ENCODE measurements at places on chromosomes 12 and 14.

DNA sequence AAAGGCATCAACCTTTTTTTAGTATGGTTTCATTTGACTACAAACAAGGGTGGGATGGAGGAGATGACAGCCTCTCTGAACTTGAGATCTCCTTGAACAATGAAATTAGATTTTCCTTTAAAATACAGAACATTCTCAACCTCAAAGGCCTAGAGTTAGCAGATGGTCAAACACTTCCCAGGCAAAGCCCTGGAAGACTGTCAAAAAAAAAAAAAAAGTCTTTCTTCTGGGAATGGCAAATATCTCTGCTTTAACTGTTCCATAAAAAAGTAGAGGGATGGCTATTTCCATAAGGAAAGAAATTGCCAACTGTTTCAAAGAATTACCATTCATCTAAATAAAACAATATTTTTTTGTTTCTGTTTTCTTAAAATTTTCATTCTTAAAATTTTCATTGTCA lies 870.8 kb downstream of the GALC start:
- DNase-seq, result peak; percentile 80

DNA sequence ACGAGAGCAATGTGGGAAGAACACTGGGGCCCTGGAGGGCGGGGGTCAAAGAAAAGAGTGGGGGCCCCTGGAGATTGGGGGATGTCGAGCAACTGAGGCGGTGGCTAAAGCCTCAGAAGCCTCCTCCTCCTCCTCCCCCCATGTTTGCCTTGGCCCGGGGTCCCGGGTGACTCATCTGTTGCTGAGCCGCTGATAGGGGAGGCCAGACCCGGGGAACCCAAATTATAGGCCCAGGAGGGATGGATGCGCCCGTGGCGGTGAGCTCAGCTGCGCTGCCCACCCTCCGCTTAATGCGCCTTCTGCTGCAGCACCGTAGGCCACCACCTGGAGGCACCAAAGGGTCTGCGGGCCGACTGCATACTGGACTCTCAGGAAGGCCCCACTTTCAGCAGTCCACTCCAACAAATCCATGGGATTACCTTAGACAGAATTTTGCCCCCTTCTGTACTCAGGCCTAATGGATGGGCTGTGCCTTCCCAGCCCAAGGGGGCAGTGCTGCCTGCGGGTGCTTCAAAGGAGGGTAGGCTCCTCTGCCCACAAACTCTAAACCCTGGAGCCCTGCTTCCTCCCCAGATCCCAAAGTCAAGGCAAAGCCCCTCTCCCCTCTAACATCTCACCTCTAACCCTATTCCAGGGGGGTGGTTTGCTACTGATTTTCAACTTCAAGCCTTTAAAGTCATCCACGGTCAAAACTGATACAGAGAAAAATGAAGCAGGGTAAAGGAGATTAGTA lies 2.6 kb upstream of the WNT10B start:
- DNase-seq, result no peak

DNA sequence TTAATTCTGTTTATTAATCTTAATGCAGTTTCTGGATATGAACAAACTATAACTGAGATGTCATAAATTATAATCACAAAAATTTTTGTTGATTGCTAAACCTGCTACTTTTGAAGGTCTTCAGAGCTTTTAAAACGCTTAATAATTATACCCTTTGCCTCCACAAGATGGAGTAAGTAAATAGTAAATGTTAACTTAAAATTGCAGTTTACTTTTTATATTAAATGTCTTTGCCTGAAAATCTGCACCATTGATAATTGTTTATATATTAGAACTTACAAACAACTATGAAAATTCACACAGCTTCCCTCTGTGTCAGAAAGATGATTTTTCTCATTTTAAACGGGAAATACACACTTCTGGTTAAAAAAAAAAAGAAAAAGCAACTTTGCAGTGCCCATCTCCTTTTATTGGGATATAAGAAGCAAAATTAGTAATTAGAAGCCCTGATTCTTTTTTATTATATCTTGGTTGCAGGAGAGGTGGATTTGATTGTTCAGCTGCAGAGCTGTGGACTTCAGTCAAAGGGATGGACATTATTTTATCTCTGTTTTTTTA lies 35.6 kb downstream of the SCFD1 start:
- DNase-seq, result peak; percentile 7

- peak; percentile 76 for DNase-seq
Observed at GRCh38 chr14:54348001-54348611, 48.7 kb upstream of the CDKN3 start.

GRCh38 chr12:54047964-54048303 lies 5.7 kb upstream of the HOXC4 start:
- DNase-seq, result no peak

GRCh38 chr14:43901911-43902673 lies 605.0 kb downstream of the FSCB start:
- DNase-seq, result no peak

- no peak for DNase-seq
Observed at GRCh38 chr14:99941211-99941610, 124.0 kb upstream of the EVL start.

- no peak for DNase-seq
Observed at GRCh38 chr14:29815016-29815674, 112.5 kb downstream of the PRKD1 start.

- peak; percentile 64 for DNase-seq
Observed at GRCh38 chr12:107917912-107918800, 143.7 kb downstream of the ASCL4 start.

DNA sequence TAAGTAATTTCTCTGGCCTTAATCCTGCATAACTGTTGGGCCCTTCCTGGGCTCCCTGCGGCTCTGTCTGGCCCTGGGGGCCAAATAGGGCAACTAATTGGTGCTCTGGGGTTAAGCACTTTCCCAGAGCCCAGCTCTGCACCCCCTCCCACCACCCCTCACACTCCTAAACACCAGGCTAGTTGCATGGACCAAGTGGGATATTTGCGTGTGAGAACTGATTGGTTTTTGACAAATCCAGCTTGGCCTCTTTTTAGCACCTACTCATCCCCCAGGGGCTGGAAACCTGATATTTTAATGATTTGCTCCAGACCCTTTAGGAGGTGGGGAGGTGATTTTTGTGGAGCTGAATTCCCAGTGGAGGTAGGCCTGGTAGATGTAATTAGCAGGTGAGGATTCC lies 91.9 kb downstream of the DICER1 start:
- DNase-seq, result peak; percentile 90

- DNase-seq, result no peak
Observed at GRCh38 chr14:103803661-103804060, 43.7 kb downstream of the PPP1R13B start.

GRCh38 chr12:74791365-74791764 lies 253.7 kb downstream of the ATXN7L3B start:
- DNase-seq, result no peak

GRCh38 chr12:112939761-112940381 lies 1.6 kb downstream of the OAS3 start:
- no peak for DNase-seq

- DNase-seq, result no peak
Observed at GRCh38 chr12:121036810-121037326, 2.2 kb downstream of the OASL start.

- no peak for DNase-seq
Observed at GRCh38 chr14:92633724-92634123, 114.7 kb downstream of the LGMN start.

DNA sequence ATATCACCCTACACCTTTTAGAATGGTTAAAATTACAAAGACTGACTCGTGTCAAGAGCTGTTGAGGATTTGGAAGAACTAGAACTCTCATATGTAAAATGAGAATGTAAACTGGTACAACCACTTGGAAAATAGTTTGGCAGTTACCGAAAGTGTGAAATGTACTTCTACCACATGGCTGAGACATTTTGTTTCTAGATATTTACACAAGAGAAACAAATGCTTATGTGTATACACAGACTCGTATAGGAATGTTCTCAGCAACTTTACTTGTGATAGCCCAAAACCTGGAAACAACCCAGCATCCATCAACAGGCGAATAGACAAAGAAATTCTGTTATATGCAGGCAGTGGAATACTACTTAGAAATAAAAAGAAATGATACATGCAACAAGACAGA lies 103.0 kb downstream of the BRMS1L start:
- DNase-seq, result no peak

DNA sequence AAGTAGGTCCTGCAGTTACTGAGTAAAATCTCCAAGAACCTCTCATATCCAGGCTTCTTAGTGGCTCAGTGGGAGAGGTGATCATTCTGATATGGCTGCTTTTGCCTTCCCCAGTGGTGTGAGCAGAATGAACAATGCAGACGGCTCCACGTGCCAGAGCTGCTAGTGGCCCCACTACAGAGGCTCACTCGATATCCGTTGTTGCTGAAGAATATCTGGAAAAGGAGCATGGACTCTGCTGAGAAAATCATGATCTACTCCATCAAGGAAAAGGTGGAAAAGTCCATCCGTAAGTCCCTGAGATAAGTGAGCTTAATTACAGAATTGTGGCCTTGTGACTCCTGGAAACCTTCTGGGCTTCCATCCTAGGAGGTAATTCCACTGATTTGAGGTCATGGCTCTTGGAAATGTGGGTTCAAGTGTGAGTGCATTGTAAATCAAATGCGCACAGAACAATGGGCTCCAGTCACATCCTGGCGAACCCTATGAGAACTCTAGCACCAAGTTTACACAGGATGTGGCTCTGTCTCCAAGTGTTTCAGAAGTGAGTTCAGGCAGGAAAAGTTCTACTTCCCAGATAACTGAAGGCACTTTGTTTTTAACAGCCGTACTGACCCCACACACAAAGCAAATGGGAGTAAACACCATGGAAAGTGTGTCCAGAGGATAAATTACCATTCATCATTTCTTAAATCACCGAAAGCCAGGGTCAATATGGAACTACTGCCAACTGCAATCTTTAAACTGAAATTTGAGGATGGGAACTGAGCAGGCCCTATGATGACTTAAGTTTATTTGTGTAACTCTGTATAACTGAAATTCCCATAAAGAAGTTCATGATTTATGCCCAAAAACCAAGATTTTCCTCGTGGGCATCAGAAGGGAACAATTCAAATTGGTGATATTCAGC lies 51.4 kb downstream of the PLEKHG7 start:
- DNase-seq, result no peak

DNA sequence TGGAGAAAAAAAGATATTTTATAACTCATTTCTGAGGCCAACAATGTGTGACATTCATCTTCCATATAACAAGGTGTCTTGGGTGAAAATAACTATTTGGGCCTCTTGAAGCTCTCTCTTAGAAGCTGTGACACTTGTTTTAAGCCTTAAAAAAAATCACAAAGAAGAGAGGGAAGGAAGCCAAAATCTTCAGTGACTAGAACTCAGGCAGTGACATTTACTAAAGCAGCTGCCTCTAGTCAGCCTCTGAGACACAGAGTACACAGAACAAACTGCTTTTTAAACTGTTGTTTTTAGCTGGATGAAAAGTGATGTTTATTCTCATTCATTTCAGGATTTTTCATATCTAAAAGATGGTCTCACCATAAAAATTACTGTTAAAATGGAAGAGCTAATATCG lies 793.6 kb downstream of the GALC start:
- peak; percentile 32 for DNase-seq

GRCh38 chr14:32635061-32635719 lies 303.5 kb upstream of the NPAS3 start:
- no peak for DNase-seq

- DNase-seq, result no peak
Observed at GRCh38 chr12:106917503-106917902, 38.2 kb upstream of the TMEM263 start.

- no peak for DNase-seq
Observed at GRCh38 chr12:71166280-71166679, 8.5 kb upstream of the TSPAN8 start.
